ENCODE measurements at places on chromosomes 5 and 9.

DNA sequence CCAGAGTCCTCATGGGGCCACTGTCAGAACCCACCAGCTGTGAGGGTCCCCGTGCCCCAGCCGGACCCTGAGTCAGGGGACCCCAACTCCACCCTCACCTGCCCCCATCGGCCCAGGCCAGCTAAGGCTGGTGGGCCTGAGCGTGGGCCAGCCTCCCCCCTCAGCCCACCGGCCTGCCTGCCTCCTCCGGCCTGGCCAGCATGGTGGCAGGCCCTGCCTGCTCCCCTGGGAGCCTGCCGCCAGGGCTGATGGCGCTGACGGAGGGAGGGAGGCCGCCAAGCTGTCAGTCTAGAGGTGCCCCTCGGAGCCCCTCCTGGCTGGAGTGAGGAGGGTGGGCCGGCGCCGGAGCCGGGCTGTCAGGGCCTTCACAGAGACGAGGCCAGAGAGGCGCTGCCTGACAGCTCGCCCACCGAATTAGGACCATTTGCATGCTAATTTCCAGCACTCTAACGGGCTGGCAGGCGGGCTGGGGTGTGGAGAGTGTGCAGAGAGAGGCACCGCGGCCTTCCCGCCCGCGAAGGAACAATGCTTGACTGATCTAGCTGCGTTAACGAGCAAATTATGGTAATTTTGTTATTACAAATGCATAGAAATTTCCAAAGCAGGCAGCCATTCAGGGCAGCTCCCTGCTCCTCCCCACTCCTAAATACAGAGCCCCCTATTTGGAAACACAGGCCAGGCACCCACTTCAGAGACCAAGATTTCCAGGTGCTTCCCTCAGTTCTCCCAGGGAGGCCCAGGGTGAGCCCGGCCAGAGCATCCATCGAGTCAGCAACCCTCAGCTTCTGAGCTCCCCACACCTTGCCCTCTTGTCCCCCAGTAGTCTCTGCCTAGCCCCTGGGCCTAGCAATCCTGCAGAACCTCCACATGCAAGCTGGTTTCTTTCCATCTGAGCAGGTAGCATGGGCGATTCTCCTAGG is 169.3 kb downstream of the PAX5 start:
- no peak for DNase-seq

DNA sequence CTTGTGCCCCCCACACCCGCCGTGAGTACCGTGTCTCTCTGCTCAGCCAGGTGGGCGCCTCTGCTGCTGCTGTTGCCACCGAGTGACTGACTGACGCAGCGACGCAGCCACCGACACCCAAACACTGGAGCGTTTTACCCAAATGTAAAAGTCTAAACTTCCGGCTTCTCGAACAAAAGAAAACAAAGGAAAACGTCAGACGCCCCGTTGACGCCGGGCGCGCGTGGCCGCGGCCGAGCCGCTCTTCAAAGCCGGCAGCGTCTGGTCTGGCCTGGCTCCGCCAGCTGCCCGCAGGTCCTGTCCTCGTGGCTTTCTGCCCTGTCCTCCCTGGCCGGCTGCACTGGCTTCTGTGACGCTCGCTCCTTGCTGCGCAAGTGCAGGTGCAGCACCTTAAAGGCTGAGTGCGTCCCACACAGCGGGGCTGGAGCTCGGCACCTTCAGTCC is 41.4 kb upstream of the CLPTM1L start:
- no peak for DNase-seq

GRCh38 chr5:89308606-89309040 is 425.6 kb upstream of the MEF2C start:
- no peak for DNase-seq

GRCh38 chr9:37449862-37450632 is 15.2 kb downstream of the ZBTB5 start:
- DNase-seq: no peak

DNA sequence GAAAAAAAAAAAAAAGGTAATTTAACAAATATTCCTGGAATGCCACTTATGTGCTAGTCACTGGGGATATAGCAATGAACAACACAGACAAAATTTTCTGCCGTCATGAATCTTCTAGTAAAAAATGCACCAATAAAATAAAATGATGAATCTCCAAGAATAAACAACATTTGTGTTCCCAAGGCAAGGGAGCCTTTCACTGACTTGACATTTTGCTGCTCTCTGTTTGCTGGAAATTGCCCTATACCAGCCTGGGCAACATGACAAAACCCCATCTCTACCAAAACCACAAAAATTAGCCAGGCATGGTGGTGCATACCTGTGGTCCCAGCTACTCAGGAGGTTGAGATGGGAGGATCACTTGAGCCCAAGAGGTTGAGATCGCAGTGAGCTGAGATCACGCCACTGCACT is 64.5 kb upstream of the ERBIN start:
- no peak for DNase-seq

- DNase-seq: no peak
Measured at GRCh38 chr9:134049772-134050588, 17.8 kb downstream of the BRD3 start.

- no peak for DNase-seq
Measured at GRCh38 chr5:160539431-160539830, 117.8 kb downstream of the PTTG1 start.
